Right renal pelvis (tissue), 4 donors: ENCODE measurements at places on chromosomes 2 and 18. TPM values are rescaled to one million over a fixed set of nuclear protein-coding genes. Genes with fewer than 3 reads are reported as not detected.
A peak's percentile ranks its signal among the peaks of the same experiment; 100 is the strongest.

- DNase-seq, result no peak
Observed at GRCh38 chr18:48815179-48815515, 135.6 kb downstream of the SMAD7 start.

- DNase-seq, result no peak
Observed at GRCh38 chr18:28181616-28182015, 4.7 kb upstream of the CDH2 start.

DNA sequence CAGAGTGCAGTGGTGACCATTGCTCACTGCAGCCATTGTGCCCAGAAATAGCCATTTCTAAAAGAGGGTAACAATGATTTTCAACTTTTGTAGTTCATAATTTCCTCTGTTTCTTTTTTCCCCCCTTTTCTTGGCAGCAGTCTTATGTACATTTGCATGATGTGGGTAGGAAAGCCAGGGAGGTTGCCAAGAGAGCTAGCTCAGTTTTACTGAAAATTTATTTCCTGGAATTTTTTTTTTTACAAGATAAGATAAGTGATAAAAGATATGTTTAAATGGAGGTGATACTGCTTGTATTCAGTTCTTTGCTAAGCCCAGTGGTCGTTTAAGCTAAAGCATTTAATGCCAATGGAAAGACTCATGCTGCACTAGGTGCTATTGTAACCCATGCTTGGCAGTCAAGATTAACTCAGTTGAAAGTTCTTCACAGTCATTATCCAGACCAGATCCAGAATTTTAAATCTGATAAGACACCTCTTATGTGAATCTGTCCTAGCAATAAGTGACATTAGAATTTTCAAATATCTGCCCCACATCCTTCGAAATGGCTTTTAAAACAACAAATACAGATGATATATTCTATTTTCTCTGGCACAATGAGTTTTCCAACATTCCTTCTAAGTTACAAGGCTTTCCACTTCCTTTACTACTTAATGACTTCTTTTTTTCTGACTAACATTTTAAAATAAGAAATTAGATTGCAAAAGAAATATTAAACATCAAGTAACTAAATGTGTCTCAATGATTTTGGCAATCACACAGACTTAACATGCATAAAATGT, 4.4 kb upstream of the ATP8B1 start:
- no peak for DNase-seq

GRCh38 chr2:33069894-33070651, 123.3 kb downstream of the LTBP1 start:
- DNase-seq, result no peak

- no peak for DNase-seq
Observed at GRCh38 chr18:47246027-47246971, 5.2 kb downstream of the SKOR2 start.

GRCh38 chr2:99066075-99066958, 75.2 kb upstream of the C2orf15 start:
- DNase-seq, result peak; percentile 27

The DNPEP gene
- polyA plus RNA-seq, result 57.4 TPM
